Stimulated activated CD4-positive, alpha-beta T cell treated with anti-CD3 and anti-CD28 coated beads, Interleukin-15, amount 100 ng/mL, for 1 hour (primary cell): ENCODE measurements at places on chromosomes 16 and 17.

DNA sequence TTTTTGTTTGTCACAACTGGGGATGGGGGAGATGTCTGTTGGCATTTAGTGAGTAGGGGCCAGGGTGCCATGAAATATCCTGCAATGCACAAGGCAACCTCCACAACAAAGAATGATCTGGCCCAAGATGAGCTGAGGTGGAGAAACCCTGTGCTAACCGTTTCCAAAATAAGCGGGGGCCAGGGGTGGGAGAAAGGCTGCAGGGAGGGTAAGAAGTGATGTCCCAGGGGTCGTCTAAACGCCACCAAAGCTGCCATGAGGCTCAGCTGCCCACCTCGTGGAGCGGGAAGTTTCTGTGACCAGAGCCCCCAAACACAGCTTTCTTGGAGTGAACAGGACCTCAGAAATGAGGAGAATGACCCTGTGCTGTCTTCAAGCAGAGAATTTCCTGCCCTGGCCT is 76.5 kb upstream of the CDH5 start:
- DNase-seq, result no peak

DNA sequence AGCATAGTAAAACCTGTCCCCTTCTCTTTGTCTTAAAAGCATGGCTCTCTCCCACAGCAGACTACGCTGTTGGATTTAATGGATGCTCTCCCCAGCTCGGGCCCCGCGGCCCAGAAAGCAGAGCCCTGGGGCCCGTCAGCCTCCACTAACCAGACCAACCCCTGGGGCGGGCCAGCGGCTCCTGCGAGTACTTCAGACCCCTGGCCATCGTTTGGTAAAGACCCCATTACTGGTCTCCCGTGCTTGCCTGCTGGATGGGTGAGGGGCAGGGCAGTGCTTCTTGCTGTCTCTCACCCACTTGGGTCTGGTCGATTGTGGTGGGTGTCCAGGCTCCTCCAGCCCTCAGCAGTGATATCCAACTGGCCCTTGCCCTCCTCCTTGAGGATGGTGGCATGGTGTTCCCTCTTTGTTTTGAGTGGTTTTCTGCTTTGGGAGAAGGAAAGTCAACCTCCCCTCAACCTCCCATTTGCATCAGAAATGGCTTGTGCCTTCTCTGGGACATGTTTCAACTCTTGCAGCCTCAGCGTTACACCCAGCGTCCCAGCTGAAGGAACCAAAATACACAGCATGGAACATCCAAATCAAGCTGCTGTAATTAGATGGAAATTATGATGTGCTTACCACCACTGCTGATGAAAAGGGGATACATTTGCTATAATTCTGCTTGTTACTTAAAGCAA is 49.3 kb downstream of the B9D1 start:
- DNase-seq, result no peak

DNA sequence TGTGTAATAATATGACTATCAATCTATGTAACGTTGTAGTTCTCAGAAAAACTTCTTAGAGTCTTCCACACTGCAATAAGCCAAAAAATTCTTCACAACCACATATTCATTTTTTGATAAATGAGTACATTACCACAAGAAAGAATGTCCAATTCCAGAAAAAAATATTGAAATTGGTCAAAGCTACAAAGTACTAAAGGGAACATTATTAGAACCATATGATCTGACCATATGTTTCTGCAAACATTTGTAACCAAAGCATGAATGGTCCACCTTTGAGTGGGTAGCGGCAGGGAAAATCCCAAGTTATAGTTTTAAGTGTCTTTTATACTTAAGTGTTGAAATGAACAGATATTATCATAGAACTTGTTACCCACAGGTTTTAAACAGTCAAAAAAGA is 71.7 kb upstream of the NACA2 start:
- DNase-seq, result no peak

- DNase-seq, result no peak
Observed at GRCh38 chr16:2426941-2427361, 2.3 kb upstream of the CCNF start.

GRCh38 chr16:49593424-49594040 is 219.9 kb downstream of the C16orf78 start:
- no peak for DNase-seq

- no peak for DNase-seq
Observed at GRCh38 chr17:75013092-75013559, 656 bp downstream of the MRPL58 start.

DNA sequence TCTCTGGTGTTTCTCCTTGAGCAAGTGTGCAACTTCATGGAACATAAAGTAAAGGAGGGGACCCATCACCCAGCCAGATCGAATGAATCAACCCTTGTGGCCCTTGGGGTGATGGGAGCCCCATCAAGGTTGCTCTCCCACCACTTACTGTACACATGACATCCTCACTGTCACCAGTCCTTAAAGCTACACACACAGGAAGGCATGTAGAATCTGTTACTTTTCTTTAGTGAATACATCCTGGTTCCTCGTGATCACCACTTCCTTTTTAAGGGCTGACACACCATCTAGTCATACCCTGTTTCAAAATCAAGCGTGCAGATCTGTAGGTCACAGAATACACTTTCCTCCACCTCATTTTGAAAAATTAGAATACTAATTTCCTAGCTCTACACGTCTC is 22.6 kb upstream of the MPHOSPH6 start:
- DNase-seq, result no peak

GRCh38 chr17:76493505-76494167 is 7.6 kb downstream of the RHBDF2 start:
- DNase-seq, result no peak

GRCh38 chr17:6497496-6498221 is 53.4 kb downstream of the PIMREG start:
- no peak for DNase-seq

DNA sequence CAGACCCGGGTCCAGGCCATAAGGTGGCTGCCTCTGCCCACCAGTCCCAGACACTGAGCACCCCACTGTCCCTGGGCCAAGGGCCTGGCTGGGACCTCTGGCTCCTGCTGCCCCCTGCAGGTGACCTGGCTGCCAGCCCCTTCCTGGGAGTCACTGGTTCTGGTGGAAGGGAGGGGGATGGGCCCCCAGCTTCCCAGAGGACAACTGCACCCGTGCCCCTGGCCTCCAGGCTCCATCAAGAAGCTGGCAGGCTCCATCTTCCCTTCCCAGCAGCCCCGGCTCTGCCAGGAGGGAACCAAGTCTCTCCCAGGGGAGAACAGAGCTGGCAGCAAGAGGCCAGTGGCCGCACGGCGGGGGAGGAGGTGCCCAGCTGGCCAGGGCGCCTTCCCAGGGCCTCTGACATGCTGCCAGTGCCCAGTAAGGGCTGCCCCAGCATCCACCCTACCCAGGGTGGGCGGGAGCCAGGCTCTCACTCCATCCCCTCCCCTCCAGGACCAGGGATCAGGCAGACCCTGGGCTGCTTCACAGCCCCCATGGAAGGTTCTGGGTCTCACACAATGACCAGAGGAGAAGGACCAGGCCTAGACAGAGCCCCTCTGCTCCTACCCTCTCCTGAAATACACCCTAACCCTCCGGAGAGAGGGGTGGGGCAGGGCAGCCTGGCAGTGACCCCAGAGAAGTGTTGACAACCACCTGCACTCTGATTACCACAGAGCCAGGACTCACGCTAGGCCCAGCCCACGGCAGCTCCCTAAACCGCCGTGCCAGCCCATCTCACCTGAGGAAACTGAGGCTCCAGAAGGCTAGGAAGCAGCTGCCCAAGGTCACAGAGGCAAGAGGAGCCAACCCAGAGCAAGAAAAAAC is 3.6 kb downstream of the CLUH start:
- no peak for DNase-seq

GRCh38 chr16:82061861-82062525 is 26.9 kb downstream of the HSD17B2 start:
- DNase-seq, result no peak
